ENCODE measurements at places on chromosomes 6 and 20.

GRCh38 chr6:35647400-35647799 lies 41.3 kb downstream of the FKBP5 start:
- no peak for DNase-seq

- no peak for DNase-seq
Observed at GRCh38 chr6:10511477-10511876, 9.7 kb upstream of the GCNT2 start.

GRCh38 chr6:113082745-113083144 lies 735.6 kb downstream of the RFPL4B start:
- no peak for DNase-seq

DNA sequence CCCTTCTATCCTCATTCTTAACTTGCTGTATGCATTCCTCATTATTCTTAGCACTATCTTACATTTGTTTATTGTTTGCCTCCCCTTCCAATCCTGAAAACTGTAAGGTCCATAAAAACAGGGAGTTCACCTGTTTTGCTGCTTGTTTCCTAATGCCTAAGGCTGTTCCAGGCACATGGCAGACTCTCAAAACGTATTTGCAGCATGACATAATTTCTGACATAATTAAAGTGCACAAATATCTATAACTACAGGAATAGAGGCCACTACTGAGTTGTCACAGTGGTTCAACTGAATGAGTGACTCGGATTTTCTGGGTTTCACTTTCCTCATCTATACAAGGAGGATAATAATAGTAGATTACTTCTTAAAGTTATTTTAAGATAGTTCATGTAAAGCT lies 83.0 kb downstream of the HFE start:
- DNase-seq: no peak

- no peak for DNase-seq
Observed at GRCh38 chr20:62647521-62648317, 5.4 kb downstream of the SLCO4A1 start.

- no peak for DNase-seq
Observed at GRCh38 chr6:134474955-134475354, 157.0 kb upstream of the SGK1 start.

DNA sequence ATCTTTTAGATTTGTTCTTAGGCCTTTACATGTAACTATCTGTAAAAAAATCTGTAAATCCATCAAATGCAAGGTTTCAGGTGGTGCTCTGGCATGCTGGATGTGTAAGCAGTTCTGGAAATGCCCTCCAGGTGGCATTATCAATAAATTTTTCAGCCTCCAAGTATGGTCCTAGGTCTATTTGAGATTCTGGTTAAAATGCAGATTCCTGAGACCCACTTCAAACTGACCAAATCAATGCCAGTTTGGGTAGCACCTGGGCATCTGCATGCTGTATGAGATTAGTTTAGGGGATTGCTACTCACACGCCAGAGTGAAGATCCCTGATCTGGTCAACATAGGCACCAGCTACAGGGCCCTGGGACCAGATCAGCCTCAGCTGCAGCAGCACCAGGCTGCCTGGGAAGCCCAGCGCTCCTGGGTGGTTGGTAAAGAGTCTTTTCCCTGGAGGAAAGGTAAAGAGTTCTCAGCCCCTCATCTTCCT lies 507.3 kb upstream of the CITED2 start:
- no peak for DNase-seq

GRCh38 chr6:31749301-31750036 lies 9.7 kb downstream of the MSH5 start:
- no peak for DNase-seq

DNA sequence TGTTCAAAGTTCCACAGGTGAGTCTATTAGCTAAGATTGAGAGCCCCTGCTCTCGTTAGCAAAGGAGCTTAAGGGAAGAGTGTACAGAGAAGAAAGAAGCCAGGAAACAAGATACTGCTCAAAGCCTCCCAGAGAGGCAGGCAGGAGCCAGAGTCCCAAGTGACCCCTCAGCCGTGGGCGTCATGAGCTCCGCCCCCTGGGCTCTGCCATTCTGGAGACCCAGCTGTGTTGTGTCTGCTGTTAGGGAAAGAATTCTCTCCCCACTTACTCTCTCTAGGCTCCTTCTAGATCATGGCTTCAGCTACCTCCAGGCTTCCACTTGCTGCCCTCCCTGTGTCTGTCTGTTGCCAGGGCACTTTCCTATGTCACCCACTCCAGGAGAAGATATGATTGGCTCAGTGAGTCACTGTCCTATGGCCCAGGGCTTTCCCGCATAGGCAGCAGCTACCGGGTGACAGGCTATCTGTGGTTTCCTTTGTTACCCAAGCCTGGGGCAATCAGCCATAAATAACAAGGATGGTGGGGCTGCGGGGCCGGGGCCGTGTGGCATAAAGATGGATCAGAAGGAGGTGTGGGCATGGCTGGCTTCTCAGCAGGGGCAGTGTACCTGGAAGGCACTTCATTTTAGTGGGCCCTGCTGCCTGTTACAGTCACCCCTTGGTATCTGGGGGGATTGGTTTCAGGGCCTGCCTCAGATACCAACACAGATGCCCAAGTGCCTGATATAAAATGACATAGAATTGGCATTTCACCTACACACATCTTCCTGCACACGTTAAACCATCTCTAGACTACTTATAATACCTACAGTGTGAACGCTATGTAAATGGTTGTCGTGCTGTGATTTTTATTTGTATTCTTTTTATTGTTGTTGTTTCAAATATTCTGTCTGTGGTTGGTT lies 118.9 kb downstream of the ARMC2 start:
- no peak for DNase-seq

- no peak for DNase-seq
Observed at GRCh38 chr6:72365773-72366172, 256.1 kb upstream of the KCNQ5 start.

- no peak for DNase-seq
Observed at GRCh38 chr20:51749674-51750036, 18.5 kb downstream of the ATP9A start.

- no peak for DNase-seq
Observed at GRCh38 chr6:106536357-106536756, 92.9 kb downstream of the RTN4IP1 start.

DNA sequence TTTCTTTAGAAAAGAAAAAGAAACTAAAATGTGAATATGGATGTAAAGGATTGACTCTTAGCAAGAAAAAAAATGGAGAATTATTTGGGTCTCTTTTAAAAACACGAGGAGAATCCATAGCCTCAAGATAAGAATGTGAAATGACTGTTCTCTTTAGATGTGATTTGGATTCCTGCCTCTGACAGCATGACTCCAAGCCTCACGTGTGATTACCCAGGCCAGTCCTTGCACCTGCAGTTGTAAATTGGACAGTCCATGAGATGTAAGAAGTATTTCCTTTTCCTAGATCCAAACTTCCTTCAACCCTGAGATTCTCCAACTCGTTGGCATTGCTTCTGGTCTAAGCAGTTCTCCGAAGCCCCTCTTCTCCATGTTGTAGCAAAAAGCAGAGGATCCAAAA lies 31.9 kb downstream of the SLC2A12 start:
- DNase-seq: no peak

DNA sequence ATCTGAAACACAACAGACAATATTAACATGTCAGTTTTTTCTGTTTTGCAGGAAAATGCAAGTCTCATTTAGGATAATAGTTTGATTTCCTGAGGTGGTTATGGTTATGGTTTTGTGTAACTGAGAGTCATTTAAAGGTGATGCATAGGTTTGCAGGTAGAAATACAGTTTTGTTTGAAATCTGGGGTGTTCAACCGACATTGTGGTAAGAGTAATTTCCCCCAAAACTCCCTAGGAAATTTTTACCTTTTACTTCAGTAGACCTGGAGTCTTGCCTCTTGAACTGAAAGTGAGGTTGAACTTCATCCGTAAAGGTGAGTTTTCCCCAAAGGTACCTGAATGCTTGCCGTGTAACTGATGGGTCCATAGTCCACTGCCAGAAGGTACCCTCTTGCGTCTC lies 71.4 kb downstream of the JARID2 start:
- DNase-seq: no peak

GRCh38 chr20:59825944-59826759 lies 107.3 kb downstream of the SYCP2 start:
- DNase-seq: no peak

- DNase-seq: no peak
Observed at GRCh38 chr6:147361311-147361981, 147.0 kb upstream of the SAMD5 start.

DNA sequence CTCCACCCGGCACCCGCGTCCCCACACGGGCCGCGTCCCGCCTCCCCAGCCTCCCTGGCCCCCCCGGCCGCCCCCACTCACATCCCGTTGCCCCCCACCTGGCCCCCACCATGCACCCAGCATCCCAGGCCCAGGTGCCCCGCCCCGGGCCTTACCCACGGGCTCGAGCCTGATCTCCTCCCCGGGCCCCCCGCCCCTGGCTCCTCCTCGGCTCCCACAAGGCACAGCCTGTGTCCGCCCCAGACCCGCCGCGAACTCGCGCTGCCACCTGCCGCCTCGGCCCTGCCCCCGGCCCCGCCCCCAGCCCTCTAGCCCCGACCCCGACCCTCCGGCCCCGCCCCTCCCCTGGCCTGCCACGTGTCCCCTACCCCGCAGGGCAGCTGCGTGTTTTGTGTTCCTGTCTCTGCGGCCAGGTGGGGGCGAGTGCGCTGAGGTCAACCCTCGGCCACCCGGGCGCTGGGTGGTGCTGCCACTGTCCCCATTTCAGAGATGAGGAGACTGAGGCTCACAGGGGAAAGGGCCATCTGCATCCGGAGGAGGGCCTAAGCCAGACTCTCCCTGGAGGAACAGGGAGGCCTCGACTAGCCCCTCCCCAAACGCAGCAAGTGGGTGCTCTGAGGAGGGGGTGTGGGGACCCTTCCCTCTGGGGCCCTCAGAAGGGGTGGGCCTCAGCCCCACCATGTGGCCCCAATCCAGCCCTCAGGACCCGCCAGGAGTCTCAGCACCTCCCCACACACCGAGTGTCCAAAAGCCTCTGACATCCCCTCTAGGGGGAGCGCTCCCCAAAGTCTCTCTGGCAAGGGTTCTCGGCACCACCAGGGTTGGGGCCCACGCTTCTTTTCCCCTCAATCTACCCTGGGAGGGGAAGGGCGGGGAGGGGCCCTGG lies 99.8 kb downstream of the TAF4 start:
- no peak for DNase-seq

- no peak for DNase-seq
Observed at GRCh38 chr20:35008411-35009342, 53.0 kb downstream of the MYH7B start.
